Renal cortical epithelial cell (primary cell): ENCODE measurements at places on chromosomes 5 and 9.

DNA sequence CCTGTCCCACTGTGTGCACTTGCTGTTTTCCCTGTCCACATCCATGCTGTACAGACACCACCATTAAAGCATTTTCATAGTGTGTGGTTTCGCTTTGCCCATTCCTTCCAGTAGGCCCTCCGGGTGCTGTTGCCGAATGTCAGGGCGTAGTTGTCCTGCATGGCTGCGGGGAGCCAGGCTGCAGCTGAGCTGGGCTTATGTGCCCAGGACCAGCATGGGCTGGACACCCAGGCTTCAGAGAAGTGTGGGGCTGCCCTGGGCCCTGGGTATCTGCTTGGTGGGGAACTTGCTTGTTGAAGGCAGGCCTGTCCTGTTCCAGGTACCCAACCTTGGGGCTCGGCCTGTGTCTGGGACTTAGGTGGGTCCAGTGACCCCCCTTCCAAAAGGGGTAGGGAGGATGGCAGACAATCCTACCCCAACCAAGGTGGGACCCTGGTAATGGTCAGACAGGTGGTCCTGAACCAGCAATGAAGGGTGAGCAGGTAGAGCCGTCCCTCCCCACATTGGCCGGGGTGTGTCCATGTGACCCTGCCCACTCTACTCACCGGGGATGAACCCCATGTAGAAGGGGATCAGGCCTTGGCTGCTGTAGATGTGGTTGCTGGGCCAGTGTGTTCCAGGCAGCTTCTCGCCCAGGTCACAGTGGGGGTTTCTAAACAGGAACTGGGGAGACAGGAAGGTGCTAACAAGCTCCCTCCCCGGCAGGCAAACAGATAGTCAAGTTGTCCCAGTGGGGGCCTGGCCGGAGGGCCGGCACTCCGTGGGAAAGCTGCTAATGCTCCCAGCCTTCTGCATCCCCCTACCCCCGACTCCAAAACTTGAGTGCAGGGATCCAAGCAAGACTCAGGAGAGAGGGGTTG, 2.8 kb downstream of the TUBB4B start:
- DNase-seq, result no peak

DNA sequence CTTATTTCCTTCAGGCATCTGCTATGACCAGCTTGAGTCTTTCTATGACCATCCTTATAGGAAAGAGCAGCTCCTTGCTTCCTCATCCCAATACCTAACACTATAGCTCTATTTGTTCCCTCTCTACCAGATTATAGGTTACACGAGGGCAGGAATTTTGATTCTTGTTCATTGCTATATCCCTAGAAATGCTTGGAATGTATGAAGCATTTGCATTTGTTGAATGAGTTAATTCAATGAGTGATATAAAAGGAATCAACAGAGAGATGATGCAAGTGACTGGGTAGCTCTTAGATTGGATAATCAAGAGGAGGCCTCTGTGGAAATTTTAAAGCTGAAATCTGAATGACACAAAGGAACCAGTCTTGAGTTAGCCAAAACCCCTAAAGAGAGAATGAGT, 13.9 kb downstream of the ZCCHC9 start:
- DNase-seq, result peak; percentile 77

DNA sequence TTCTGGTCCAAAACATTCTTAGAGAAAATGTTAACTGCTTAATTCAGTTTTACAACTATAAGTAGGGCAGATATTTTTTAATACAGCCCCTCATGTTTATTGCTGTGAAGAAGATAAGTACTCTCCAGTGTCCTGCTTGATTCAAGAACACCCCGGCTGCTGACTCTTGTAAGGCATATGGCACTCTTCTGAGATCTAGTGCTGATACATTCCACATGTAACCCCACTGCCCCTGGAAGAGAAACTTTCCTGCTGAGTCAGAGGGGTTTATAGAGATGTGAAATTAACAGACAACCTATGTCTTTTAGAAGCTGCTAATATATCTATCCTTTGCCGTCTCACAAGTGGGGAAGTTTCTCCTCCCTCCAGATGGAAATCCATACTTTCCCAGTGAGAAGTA, 1.0 kb upstream of the MINAR2 start:
- no peak for DNase-seq

- DNase-seq, result no peak
Observed at GRCh38 chr5:168341178-168341577, 49.7 kb downstream of the WWC1 start.

- peak; percentile 9 for DNase-seq
Observed at GRCh38 chr5:118775790-118776499, 212.4 kb downstream of the DTWD2 start.

DNA sequence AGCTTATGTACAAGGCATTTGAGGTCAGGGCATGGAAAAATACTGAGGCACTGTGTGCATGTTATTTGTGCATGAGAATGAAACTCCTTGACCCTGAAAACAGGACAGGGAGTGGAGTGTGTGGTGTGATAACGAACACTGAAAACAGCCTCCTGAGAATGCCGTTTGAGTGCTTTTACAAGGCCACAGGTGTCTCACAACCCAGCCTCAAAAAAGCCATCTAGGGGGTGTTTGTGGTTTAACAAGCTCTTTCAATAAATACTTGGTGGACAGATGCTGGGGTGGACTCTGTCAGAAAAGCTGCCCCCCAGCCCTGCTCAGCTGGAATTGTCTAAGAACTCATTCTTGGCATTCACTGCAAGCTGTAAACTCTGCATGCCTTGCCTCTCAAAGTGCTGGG, 94.0 kb upstream of the SLC25A48 start:
- DNase-seq, result no peak

- DNase-seq, result no peak
Observed at GRCh38 chr5:33975852-33976251, 8.6 kb downstream of the SLC45A2 start.

- no peak for DNase-seq
Observed at GRCh38 chr5:180303226-180304015, 11.5 kb upstream of the MAPK9 start.
